ENCODE measurements at places on chromosomes 3 and 15.

GRCh38 chr3:178353006-178353694 lies 183.1 kb upstream of the KCNMB2 start:
- no peak for DNase-seq

- no peak for DNase-seq
Measured at GRCh38 chr3:107579371-107579770, 56.6 kb downstream of the BBX start.

- DNase-seq: no peak
Measured at GRCh38 chr3:30629746-30630145, 23.3 kb downstream of the TGFBR2 start.

DNA sequence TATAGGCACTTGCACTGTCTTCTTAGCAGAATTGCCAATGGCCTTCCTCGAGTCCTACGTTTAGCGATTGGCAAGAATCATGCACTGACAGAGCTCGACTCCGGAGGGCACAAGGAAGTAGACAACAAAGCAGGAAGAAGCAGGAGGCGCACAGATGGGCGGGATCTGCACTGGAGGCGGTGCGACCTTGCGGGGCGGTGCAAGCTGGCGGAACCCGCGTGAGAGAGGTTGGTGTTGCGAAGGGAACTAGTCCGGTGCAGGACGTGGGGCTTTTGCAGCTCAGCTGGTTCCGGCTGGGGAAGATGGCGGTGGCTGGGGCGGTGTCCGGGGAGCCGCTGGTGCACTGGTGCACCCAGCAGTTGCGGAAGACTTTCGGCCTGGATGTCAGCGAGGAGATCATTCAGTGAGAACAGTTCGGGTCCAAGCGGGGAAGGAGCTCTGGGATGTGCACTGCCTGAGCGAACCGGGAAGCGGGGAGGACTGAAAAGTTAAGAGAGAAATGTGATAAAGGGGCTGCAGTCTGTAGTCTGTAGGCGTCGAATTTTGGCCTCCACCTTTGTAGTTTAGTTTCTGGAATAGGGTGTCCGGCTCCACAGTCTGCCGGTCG lies at the start of gene TRIP4:
TRIP4 (plus strand) TSS at position 275 of the 607 bp plus-strand sequence; CDS start at position 303, 28 bp downstream.
- DNase-seq: peak; percentile 91

DNA sequence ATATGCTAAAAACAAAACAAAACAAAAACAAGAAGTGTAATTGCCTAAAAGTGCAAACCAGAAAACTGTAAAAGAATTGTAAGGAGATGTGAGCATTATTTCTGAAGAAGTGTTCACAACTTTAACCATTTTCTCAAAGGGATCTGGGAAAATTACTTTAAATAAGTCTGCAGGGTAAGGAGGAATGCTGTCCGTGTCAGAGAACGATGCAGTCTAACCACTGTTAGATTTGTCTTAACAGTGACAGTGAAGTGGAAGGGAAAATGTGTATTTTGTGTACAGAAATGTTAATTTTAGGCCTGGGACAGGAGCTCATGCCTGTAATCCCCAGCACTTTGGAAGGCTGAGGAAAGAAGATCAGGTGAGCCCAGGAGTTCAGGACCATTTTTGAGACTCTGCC lies 95.7 kb downstream of the DLG1 start:
- no peak for DNase-seq

DNA sequence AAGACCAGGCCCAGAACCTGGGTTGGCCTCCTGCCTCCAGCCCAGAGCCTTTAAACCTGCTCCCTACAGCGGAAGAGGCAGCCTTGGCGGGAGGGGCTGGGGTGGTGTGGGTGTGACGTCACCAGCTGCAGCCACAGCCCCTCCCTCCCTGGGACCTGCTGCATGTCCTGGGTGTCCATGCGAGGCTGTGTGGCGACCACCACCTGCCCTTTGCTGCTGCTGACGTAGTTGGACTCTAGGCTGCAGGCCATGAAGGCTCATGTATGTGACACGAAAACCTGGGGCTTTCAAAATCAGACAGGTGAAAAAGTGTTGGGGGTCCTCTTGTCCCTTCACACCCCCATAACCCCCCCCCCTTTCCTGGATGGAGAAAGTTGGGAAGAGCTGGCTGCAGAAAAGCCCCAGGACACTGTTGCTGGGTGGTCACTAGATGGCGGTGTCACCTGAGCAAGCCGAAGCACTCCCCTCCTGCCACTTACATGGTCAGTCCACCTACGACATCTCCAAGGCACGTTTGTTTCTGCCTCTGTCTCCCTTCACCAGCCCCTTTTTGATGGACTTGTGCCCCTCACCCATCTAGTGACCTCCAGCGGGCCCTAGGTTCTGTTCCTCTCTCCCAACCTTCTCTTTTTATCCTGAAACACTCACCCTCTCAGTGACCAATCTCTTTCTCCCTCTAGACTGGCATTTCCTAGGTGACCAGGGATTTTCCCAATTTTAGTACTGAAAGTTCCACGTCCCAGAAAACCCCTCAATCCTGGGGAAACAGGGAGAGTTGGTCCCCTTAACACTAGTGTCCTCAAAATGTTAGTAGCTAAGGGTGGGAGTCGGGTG lies 35.2 kb downstream of the SLC6A20 start:
- DNase-seq: peak; percentile 85

GRCh38 chr3:188472336-188472735 lies 318.4 kb downstream of the LPP start:
- DNase-seq: no peak

- DNase-seq: no peak
Measured at GRCh38 chr3:149776170-149776569, 16.2 kb downstream of the ANKUB1 start.

- no peak for DNase-seq
Measured at GRCh38 chr3:32237670-32238452, 619 bp upstream of the CMTM8 start.

GRCh38 chr3:111517801-111518200 lies 24.2 kb upstream of the CD96 start:
- DNase-seq: no peak

DNA sequence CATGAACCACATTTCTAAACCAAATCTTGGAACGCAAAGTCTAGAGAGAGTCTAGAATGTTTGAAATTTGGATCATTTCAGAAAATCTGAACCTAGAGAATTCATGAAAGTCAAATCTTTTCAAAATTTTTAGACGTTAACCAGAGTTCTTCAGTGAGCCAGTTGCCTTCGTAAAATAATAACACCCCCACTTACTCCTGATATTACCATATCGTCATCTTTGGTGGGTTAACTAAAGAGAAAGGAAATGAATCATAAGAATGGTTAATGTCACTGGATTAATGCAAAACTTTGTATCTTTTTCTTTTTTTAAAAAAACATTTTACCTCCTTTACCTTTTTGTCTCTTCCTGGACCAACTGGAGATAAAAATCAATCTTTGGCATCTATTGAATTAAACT lies 1.2 kb upstream of the ZBED2 start:
- DNase-seq: no peak

GRCh38 chr3:114597871-114598270 lies 304.0 kb downstream of the TIGIT start:
- peak; percentile 28 for DNase-seq

GRCh38 chr3:42725454-42725853 lies 22.9 kb upstream of the HHATL start:
- DNase-seq: peak; percentile 66

GRCh38 chr15:95174301-95175259 lies 943.2 kb downstream of the MCTP2 start:
- DNase-seq: no peak

DNA sequence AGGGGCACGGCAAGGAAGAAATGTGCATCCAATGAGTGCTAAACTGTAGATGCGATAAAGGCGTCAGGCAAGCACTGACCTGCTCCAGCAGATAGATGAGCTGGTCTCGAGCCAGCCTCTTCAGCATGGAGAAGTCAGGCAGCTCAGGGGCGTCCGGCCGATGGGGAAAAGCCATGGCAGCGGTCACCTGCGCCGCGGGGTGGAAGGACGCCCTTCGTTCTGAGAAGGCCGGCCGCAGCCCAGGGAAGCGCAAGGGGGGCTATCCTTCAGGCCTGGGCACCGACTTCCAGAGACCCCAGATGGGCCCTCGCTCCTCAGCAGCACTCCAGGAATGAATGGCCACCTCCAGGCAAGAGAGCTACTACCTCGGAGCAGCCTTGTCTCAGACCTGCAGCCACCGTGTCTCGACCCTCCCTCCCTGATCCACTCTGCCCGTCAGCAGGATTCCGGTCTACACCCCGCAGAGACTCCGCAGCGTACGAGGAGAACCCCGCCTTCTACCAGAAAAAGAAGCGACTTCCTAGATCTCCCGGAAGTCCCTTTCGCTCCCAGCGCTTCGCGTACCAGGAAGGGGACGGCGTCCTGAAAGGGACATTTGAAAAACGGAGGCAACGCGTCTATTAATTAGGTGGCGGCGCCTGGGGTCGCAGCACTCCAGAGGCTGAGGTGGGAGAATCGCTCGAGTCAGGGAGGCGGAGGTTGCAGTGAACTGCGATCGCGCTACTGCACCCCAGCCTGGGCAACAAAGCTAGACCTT lies at the start of gene VPS33B:
VPS33B (minus strand) TSS at position 520 of the 757 bp plus-strand sequence; CDS start at position 175, 345 bp downstream.
- DNase-seq: peak; percentile 77

DNA sequence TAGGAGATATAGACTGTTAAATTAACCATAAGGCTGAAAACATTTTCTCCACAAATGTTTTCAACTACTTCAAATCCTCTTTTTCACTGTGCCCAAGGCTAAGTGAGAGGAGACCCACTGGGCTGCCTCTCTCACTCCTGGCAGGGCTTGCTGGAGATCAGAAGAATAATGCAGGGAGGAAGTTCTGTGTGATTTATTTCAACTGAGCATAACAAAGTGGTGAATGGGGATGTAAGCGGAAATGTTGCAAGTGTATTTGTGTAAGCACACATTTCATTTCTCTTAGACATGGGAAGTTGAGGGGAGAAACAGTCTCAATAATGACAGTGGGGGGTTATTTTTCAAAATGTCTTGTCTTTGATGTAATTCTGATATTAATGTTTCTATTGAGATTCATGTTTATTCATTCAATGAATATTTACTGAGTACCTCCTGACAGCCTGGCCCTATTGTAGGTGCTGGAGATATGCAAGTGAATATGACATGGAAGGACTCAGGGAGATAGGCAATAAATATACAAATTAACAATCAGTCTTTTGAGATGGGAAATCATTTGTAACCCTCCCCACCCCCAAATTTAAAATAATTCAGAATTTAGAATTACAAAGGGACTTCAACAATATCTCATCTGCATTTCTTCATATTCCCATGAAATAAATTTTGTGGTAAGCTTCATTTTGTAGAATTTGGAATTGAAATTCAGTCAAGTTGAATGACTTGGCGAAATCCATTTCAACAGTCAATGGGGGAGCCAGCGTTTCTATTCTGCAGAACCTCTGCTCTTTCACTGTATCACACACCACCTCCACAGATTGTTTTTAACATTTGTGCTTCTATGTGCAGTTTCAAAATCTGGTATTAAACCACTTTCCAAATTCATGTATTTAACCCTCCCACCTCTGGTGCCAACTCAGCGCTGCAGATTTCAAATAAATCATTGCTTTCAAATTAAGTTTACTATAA lies 247.2 kb downstream of the SLC9A9 start:
- no peak for DNase-seq

DNA sequence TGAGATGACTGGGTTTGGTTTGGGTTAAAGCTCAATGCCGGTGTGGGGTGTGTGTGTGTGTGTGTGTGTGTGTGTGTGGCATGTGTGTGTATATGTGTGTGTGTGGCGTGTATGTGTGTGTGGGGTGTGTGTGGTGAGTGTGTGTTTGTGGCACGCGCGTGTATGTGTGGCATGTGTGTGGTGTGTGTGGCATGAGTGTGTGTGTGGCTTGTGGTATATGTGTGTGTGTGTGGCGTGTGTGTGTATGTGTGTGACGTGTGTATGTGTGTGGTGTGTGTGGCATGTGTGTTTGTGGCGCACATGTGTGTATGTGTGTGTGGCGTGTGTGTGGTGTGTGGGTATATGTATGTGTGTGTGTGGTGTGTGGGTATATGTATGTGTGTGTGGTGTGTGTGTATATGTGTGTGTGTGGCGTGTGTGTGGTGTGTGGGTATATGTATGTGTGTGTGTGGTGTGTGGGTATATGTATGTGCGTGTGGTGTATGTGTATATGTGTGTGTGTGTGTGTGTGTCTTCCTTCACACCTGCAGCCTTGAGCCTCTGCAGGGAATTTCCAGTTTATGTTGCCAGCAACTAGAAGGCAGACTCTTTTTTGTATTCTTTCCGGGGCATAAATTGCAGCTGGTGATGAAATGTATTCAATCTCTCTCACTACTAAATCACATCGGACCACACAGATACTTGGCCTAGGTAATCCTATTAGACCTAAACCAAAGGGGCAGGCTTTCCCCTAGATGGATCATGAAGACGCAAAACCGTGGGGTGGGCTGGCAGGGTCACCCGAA lies 34.8 kb downstream of the CHRD start:
- no peak for DNase-seq

GRCh38 chr3:195548006-195548405 lies 4.9 kb upstream of the PPP1R2 start:
- no peak for DNase-seq

- DNase-seq: no peak
Measured at GRCh38 chr3:2992534-2992933, 117.6 kb downstream of the IL5RA start.

DNA sequence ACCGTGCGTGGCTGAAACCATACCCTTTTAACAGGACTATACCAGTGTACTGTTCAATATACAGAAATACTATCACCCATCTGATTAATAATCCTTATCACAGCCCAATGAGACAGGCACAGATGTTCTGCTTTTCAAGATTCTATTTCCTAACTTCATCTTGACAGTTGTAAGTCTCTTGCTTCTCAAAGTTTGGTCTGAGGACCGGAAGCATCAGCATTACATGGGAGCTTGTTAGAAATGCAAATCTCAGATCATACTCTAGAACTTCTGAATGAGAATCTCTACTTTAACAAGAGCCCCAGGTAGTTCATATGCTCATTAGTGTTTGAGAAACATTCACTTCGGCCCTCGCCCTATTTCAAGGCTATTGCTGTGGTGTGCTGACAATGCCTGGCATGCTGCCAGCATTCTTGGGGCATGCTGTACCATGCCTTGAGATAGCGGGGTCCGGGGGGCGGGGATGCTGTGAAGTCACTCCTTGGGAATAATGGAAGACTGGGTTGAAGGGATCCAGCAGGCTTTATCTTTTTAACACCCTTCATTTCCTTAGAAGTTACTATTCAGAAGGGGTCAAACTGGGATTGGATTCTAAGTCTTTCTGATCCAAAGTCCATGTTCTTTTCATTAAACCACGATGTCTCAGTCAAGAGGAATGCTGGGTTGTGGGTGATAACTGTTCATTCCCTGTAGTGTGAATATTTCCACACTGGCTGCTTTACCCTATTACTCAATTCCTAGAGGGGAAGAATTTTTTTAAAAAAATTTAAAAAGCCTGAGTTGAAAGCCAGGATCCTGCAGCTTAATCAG lies 194.7 kb downstream of the LPP start:
- DNase-seq: no peak

GRCh38 chr3:13080591-13080990 lies 7.4 kb upstream of the IQSEC1 start:
- DNase-seq: no peak

Measured in COLO829 (cell line).